ENCODE measurements at places on chromosomes 2 and 18.

DNA sequence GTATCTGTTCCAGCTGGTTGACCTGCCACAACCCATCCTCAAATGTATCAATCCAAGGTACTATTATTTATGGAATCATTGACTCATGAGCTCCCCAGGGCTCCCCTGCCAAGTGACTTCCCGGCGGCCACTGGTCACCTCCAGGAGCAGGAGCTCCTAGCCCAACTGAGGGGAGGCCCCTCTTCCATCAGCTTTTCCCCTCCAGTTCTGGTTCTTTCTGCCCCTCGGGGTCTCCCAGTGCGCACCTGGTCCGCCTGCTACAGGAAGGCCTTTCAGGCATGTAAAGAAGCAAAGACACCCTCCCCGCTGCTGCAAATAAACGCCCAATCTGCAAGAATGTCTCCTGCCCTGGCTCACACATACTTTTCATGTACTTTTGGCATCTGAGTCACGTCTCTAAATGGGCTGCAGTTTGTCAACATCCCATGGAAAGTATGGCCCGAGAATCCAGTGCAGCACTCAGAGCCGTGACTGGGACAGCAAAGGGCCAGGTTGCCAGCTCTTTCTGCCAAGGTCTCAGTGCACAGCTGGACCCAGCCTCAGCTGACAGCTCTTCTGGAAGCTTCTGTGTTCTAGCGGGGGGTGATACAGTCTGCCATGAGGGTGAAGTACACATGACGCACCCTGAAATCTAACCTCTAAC lies 41.4 kb downstream of the KLHL29 start:
- no peak for DNase-seq

DNA sequence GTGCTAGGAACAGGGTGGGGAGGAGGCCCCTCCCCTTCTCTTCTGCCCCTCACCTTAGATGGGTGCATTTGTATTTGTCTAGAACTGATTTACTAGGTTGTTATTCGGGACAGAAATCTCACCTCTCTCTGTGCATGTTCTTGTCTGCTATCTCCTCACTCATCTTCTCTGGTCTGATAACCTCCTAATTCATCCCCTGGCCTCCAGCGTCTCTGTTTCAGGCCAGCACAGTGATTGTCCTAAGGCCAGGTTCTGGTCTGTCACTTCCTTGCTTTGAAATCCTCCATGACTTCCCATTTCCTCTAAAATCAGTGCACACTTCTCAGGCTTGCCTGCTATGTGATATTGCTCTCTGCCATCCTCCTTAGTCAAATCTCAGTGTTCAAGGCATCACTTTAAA lies 58.4 kb downstream of the CELF4 start:
- no peak for DNase-seq

- DNase-seq: no peak
These were observed 47.7 kb downstream of the GLI2 start for GRCh38 chr2:120783371-120783791.

- DNase-seq: no peak
These were observed 432.2 kb upstream of the TRIB2 start for GRCh38 chr2:12284487-12284886.
